MCF 10A (cell line): ENCODE measurements at places on chromosomes 2 and 18. TPM values are rescaled to one million over a fixed set of nuclear protein-coding genes. Genes with fewer than 3 reads are reported as not detected.
A peak's percentile ranks its signal among the peaks of the same experiment; 100 is the strongest.

DNA sequence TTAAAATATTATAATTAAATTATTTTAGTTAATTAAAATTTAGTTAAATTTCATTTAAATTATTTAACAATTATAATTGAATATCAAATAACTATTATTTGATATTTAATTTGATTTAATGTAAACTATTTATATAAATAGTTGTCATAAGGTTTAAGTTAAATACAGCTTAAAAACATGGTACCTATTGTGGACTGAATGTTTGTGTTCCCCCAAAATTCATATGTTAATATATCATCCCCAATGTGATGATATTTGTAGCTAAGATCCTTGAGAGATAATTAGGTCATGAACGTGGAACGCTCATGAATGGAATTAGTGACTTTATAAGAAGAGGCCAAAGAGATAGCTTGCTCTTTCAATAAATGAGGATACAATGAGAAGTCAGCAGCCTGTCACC lies 505.7 kb upstream of the LRATD1 start:
- H3K4me1 ChIP-seq, result no peaks in the 10 kb centered on the region
- H3K4me3 ChIP-seq, result no peak overlapping the region
- no peak overlapping the region for H3K27ac ChIP-seq
- no peaks in the 10 kb centered on the region for H3K27me3 ChIP-seq
- no peaks in the 10 kb centered on the region for H3K36me3 ChIP-seq
- DNase-seq, result no peak

GRCh38 chr2:100615471-100615870 lies 52.7 kb downstream of the PDCL3 start:
- no peaks in the 10 kb centered on the region for H3K36me3 ChIP-seq
- no peak overlapping the region for H3K4me3 ChIP-seq
- no peaks in the 10 kb centered on the region for H3K4me1 ChIP-seq
- H3K27me3 ChIP-seq, result peaks cover 58% of the 10 kb centered on the region
- DNase-seq, result no peak

- no peak overlapping the region for H3K27ac ChIP-seq
- H3K4me1 ChIP-seq, result no peaks in the 10 kb centered on the region
- no peaks in the 10 kb centered on the region for H3K27me3 ChIP-seq
- no peak overlapping the region for H3K4me3 ChIP-seq
- no peaks in the 10 kb centered on the region for H3K36me3 ChIP-seq
- no peak for DNase-seq
Measured at GRCh38 chr18:55605733-55606338, 17.8 kb upstream of the TCF4 start.

DNA sequence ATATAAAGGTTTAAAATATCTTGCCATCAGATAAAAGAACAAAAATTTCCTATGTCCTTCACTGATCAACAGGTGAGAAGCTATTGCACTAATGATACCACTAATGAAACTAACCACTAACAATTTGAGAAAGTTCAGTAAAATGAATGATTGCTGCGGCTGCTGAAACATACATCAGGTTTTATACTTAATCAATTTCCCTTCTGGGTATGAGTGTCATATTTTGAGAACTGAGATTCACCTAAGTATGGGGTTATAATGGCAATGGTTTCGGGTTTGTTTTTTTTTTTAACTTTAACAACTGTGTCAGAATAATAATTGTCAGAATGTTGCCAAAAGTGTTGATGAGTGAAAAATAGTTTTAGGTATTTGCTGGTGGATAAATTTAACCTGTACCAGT lies 151.3 kb upstream of the SLC39A10 start:
- DNase-seq, result no peak
- H3K4me1 ChIP-seq, result peaks cover 8% of the 10 kb centered on the region
- H3K36me3 ChIP-seq, result no peaks in the 10 kb centered on the region
- H3K27me3 ChIP-seq, result no peaks in the 10 kb centered on the region
- H3K27ac ChIP-seq, result no peak overlapping the region
- H3K4me3 ChIP-seq, result no peak overlapping the region

GRCh38 chr2:8285081-8285480 lies 396.8 kb upstream of the ID2 start:
- no peak overlapping the region for H3K27ac ChIP-seq
- no peaks in the 10 kb centered on the region for H3K36me3 ChIP-seq
- H3K4me3 ChIP-seq, result no peak overlapping the region
- H3K4me1 ChIP-seq, result no peaks in the 10 kb centered on the region
- no peak for DNase-seq

CXCR1 gene
- total RNA-seq, result 0.12 TPM in 1 of 2 replicates, not detected in the other

DNA sequence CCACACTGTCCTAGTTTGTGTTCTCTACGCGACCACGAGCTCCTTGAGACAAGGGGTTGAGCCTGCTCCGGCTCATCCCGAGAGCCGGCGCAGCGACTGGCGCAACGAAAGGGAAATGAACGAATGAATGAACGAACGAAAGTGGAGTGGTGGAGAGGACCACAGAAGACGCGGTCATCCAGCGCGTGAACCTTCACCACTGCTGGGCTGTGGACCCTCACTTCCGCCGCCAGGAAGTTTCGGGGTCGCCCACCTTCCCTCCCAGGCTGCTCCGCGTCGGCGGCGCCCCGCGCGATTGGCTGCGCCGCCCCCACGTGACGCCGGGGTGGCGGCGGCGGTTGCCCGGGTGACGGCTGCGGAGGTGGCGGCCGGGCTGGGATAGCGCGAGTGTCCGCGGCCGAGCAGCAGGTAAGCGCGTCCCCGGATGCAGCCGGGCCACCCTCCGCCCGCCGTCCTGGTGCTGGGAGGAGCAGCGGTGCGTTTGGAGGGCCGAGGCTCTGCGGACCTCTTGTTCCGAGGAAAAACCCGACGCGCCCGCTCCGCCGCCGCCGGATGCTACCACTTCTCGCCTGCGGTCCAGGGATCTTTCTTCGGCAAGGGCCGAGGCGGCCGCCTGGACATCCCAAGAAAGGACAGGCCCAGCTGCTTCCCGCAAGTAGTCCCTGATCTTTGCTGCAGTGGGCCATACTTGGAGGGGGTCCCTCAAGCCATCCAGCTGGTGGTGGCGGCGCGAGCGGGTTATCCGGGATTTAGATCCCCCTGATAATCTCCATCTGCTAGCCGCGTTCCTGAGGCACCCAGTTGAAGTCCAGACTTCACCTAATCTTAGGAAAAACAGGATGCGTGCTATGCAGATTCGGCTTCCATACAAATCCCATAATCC lies at the start of gene ARMC9:
Gene ARMC9 (plus strand): TSS at position 341 of the 883 bp plus-strand sequence. CDS start 7,608 bp downstream, outside the sequence.
- H3K36me3 ChIP-seq, result peaks cover 13% of the 10 kb centered on the region
- peaks cover 29% of the 10 kb centered on the region for H3K27me3 ChIP-seq
- H3K27ac ChIP-seq, result peak within 1 kb of the TSS; percentile 89

DNA sequence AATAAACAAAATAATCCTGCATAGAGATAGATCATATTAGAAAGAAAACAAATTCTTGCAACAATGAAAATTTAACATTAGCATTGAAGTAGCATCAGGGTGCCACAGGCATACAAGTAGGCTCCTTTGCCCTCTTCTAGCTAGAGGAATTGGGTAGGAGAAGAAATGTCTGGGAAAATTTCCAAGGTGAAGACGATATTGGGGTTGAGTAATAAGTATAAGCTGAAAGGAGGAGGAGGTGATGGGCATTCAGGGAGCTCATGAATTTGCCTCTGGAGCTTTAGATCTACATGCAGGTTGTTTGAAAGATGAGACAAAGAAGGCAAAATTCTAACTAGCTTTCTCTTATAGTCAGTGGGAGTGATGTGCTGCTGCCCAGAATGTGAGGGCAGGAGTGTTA lies 504.9 kb downstream of the CCDC85A start:
- no peak overlapping the region for H3K4me3 ChIP-seq
- no peak overlapping the region for H3K27ac ChIP-seq
- H3K4me1 ChIP-seq, result peaks cover 18% of the 10 kb centered on the region
- no peaks in the 10 kb centered on the region for H3K36me3 ChIP-seq
- peak; percentile 14 for DNase-seq
- H3K27me3 ChIP-seq, result no peaks in the 10 kb centered on the region

SERPINB11 gene
- not detected in 2 replicates for total RNA-seq
